ENCODE measurements at places on chromosomes 3 and 15.

- DNase-seq, result no peak
Observed at GRCh38 chr3:30933478-30934207, 39.2 kb upstream of the GADL1 start.

DNA sequence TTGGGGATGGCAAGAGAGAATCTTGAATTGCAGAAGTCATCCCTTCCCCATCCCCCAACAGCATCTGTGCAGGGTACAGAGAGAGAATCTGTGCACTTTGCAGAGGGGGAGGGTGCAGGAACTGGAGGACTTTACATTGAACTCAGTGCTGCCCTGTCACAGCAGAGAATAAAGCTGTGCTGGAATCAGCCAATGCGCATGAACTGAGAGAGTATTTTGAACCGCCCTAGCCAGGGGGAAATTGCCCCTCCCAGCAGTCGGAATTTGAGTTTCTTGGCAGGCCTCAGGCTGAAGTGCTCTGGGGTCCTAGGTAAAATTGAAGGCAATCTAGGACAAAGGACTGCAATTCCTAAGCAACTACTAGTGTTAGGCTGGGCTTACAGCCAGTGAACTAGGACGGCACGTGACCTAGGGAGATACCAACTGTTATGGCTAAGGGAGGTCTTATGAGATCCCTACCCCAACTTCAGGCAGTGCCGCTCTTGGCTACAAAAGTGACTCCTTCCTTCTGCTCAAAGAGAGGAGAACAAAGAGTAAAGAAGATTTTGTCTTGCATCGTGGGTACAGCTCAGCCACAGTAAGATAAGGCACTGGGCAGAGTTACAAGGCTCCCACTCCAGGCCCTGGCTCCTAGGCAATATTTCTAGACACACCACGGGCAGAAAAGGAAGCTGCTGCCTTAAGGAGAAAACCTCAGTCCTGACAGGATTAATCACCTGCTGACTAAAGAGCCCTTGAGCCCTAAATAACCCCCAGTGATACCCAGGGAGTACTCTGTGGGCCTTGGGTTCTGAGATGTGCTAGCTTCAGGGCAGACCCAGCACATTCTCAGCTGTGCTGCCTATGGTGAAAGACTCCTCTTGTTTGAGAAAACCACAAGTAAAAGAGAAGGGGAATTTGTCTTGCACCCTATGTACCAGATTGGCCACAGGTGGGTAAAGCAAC is 300.5 kb upstream of the ALCAM start:
- no peak for DNase-seq

DNA sequence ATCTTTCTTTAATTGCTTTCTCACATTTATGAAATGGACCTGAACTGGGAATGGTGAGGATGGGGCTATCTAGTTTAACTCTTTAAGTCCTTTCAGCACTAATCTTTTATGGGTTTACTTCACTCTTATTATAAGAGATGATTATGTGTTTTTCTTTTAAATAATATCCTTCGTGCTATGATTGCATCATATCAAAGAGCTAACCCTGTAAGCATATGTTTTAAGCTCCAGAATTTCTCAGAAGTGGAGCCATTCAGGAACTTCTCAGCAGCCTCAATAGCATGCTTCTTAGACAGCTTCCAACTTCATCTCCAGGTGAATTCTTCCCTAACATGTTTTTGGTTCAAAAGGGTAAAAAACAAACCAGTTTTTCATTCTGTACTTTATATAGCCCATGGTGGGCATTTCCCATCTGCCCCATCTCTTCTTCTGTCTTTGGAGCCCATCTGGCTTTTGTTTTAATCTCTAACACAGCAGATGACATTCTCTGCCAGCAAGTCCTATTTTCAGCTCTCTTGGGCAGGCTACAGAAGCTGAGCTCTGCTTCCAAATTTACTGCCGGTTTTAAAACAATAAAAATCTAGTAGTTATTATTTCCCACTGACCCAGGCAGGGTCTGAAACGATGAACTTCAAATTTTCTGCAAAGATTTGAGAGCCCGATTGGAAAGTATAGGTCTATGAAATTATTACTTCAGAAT is 26.8 kb upstream of the IL1RAP start:
- DNase-seq, result no peak

- DNase-seq, result no peak
Observed at GRCh38 chr15:85943791-85944190, 135.9 kb upstream of the AGBL1 start.

- no peak for DNase-seq
Observed at GRCh38 chr3:22297436-22297835, 546.4 kb upstream of the ZNF385D start.

DNA sequence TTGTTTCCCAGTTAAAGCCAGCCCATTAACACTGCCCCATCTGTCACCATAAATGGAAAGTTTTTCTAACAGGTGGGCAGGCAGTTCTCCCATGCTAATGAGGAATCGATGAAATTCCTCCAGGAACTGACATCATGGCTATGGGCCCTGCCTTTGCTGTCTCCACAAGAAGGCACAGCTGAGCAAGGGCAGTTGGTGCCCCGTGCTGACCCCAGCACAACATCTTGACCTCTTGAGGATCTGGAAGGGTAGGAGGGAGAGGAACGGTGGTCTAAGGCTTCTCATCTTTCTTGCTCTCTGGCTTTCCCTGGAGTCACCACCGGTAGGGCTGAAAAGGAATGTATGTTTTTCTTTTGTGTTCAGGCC is 46.7 kb downstream of the CHCHD6 start:
- DNase-seq, result no peak

- no peak for DNase-seq
Observed at GRCh38 chr15:98878172-98878571, 129.4 kb downstream of the PGPEP1L start.

GRCh38 chr15:57129064-57129463 is 210.6 kb downstream of the TCF12 start:
- no peak for DNase-seq

- DNase-seq, result no peak
Observed at GRCh38 chr15:70140543-70141375, 43.0 kb upstream of the TLE3 start.

GRCh38 chr3:54374214-54374852 is 252.0 kb downstream of the CACNA2D3 start:
- DNase-seq, result no peak

- no peak for DNase-seq
Observed at GRCh38 chr3:140296796-140297352, 361.9 kb downstream of the CLSTN2 start.

DNA sequence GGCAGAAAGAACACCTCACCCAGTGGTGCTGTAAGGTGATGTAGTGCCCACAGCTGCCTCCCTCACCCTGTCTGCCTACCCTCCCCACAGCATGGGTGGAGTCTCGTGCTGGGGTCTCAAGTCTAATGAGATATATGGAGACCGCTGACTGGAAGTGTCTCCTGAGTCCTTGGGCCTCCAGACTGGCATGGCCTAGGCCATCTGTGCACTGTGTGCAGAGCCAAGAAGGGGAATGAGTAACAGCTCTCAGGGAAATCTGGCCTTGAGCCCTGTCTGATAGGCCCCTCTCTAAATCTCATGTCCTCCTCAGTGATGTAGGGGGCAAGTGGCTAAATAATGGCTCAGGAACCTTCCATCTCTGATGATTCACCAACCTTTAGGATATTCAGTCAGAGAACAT is 277.4 kb downstream of the PLCL2 start:
- no peak for DNase-seq

DNA sequence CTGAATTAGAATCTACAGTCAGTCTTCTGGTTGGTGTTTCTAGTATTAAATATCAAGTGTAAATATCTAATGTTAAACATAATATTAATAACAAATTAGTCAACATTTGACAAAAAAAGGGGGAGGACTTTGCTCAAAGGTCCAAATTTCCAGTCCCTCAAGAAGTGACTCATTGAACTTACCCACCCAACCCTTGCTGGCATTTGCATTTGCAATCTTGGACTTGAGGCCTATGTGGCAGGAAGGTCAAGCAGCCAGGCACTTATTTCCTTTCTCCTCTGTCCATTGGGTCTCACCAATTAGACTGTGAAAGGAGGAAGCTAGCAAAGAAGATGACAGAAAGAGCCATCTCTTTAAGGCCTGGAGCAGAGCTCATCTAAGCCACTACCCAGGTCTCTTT is 174.0 kb downstream of the THRB start:
- DNase-seq, result no peak

- no peak for DNase-seq
Observed at GRCh38 chr3:196962108-196962929, 6.3 kb downstream of the PIGZ start.

DNA sequence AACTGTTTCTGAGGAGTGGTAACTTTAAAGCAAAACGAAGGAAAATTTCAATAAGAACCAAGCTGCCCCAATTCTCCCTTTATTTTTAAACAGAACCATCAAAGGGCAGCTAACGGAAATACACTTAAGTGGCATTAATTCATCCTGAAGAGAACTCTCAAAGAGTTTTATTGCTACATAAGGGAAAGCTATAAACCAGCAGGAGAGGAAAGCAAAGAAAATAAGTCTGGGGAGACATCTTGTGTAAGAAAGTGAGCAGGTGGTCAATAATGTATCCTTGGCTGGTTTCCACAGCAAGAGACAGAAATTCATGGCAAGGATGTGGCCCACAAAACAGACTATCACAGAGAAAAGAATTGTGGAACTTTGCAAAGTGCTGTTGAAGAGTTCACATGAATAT is 40.0 kb upstream of the CMSS1 start:
- no peak for DNase-seq

- peak; percentile 5 for DNase-seq
Observed at GRCh38 chr3:55721716-55722484, 234.8 kb upstream of the WNT5A start.

GRCh38 chr3:38108649-38109579 is 28.0 kb downstream of the ACAA1 start:
- DNase-seq, result no peak

DNA sequence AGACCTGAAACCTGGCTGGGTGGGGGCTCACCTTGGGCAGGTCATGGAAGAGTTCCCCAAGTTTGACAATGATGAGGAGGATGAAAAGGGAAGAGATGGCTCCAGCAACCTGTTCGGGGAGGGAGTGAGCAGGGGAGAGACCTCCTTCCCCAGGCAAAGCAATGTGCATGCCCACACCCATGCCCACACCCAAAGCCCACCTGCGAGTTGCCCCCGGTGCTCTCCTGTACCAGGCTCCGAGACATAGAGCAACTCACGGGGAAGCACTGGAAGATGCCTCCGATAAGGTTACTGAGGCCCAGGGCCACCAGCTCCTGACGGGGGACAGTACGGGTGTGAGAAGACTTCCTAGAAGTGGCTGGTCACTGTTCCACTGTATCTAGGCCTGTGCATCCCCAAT is 4.9 kb downstream of the SLC26A6 start:
- no peak for DNase-seq

DNA sequence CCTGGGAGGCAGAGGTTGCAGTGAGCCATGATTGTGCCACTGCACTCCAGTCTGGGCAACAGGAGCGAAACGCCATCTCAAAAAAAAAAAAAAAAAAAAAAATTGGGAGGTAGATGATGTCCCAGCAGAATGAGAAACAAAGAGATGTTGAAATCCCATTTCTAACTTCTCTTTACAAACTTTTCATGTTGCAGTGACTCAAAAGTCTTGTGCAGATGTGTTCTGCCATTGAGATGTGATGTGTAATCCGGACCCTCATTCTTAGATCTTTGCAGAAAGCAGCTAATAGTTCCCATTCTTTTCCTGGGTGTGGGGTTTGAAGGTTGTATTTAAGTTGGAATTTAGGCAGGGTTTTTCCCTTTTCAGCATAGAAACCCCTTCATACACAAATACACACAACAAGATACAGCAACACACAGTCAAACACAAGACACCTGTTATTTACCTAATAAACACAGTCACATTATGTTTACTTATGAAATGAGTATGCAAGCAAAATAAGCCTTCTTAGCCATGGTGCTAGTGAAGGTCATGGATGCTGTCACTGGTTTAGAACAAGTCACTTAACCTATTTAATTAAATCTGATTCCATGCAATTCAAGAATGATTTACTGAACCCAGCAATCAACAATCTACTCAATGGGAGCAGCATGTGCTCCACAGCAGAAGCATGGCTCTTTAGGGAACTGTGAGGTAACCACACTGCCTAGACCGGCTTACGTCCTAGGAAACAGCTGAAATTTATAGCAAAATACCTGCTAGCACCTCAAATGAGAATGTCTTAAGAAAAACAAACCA is 14.9 kb downstream of the SIAH2 start:
- no peak for DNase-seq

- no peak for DNase-seq
Observed at GRCh38 chr3:52302426-52303145, 13.5 kb upstream of the DNAH1 start.

GRCh38 chr3:74106925-74107324 is 482.2 kb upstream of the PDZRN3 start:
- no peak for DNase-seq

DNA sequence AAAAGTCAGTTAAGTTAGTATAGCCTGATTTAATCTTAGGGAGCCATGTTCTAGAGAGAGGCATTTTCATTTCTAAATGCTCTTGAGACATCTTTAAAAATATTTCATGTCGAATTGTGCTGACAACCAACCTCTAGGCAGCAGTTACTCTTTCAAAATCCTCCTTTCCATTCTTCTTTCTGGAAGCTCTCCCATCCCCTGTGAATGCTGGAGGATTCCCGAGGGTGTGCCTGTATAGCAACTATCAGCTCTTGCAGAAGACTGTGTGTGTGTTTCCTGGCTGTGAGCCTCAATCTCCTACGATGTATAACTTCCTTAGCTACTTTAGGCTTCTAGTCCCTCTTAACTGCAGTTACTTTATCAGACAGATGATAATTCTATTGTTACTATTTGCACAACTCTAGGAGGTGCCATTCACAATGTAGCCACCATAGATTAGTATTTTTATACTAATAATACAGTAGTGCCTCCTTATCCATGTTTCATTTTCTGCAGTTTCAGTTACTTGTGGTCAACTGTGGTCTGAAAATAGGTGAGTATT is 250.3 kb downstream of the EDEM1 start:
- no peak for DNase-seq

DNA sequence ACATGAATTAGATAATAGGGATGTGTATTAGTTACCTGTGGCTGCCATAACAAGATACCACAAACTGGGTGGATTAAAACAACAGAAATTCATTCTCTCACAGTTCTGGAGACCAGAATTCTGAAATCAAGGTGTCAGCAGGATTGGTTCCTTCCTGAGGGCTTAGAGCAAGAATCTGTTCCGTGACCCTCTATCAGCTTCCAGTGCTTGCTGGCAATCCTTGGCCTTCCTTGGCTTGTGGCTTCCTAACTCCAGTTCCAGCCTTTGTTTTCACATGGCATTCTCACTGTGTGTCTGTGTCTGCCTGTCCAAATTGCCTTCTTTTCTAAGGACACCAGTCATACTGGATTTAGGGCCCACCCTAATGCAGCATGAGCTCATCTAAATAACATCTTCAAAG is 94.4 kb upstream of the NR2E3 start:
- DNase-seq, result no peak

GRCh38 chr15:70336425-70337009 is 238.8 kb upstream of the TLE3 start:
- no peak for DNase-seq
